ENCODE measurements at places on chromosomes 5 and 9. TPM values are rescaled to one million over a fixed set of nuclear protein-coding genes. Genes with fewer than 3 reads are reported as not detected.

DNA sequence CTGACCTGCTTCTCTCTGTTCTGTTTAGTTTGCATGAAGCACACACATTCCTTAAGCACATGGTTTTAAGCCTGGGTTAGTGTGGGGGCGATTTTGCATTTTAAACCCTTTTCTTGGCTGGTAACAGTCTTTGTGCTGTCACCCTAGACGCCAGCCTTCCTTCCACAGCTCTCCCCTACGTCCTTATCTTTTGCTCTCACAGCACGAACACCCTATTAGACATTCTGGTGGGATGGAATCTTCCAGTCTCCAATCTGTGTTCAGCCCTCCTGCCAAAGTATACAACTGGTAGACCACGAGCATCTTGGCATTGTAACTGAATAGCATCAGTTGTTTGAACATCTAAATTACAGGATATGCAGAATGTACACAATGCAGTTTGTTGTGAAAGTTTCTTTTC is 316.9 kb upstream of the IRX2 start:
- no peak for DNase-seq

GRCh38 chr9:93326056-93326455 is 125.4 kb upstream of the FAM120A start:
- no peak for DNase-seq

The NKD2 gene
- not detected for total RNA-seq

GRCh38 chr5:76836585-76836984 is 13.2 kb upstream of the S100Z start:
- no peak for DNase-seq

DNA sequence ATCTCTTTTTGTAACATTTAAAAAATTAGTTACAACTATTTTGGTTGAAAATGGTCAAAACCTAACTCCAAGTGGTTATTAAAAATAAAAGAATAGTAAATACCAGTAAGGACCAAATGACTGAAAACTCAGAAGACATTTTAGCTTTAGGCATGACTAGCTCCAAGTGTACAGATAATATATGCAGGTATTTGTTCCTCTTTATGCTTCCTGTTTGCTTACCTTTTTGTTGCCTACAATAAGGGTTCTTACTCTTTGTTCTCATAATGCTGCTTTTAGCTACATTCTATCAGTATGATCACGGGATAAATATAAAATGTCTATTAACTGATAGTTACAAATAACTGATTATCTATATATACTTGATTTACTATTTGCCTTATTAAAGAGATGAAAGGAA is 259.6 kb downstream of the CDH12 start:
- no peak for DNase-seq

The ANXA1 gene
- total RNA-seq: 171 TPM

The KYAT1 gene
- 13.5 TPM for total RNA-seq
